ENCODE measurements at places on chromosomes 11 and 22. TPM values are rescaled to one million over a fixed set of nuclear protein-coding genes. Genes with fewer than 3 reads are reported as not detected.

Gene KDM4E
- total RNA-seq: not detected

Gene FAM118B
- 31.1 TPM for total RNA-seq

Gene C11orf16
- not detected for total RNA-seq

Gene TRIM29
- not detected for total RNA-seq

Gene SNX15
- 16.3 TPM for total RNA-seq

Gene MAPK8IP1
- total RNA-seq: 11.9 TPM
